GF-D8 (cell line): ENCODE measurements at places on chromosomes 2 and 18.

- DNase-seq: no peak
These were observed 3.8 kb downstream of the ANKRD12 start for GRCh38 chr18:9140381-9140780.

DNA sequence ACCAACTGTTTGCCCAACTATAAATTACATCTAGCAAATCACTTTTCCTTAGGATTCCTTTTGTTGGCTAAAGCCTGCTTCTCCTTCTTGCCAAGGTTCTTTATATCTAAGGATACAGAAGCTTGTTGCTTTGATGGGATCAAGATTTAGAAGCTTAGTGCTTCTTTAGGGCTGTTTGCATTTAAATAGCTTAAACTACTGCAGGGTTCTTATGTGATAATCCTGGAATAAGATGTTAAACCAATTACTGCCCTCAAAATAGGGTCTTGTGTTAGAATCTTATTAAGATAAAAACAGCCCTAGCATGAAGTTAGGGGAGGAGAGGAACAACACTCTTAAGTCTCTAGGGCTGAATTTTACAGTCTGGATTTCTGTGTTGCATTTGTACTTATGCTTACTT is 64.2 kb downstream of the KIF5C start:
- no peak for DNase-seq

GRCh38 chr18:1048032-1048431 is 143.4 kb downstream of the ADCYAP1 start:
- DNase-seq: no peak

DNA sequence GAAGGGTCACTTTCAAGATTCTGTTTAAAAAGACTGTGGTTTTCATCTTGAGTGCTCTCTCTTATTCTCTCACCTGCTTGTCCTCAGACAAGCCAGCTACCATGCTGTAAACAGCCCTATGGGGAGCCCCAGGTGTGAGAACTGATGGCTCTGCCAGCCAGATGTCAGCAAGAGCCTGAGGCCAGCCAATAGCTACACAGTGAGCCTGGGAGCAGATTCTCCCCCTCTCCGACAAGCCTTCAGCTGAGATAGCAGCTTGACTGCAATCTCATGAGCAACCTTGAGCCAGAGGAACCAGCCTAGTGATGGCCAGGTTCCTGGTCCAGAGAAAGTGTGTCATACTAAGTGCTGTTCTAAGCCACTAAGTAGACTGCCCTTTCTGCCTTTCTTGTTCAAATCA is 272.1 kb downstream of the NAPG start:
- no peak for DNase-seq

DNA sequence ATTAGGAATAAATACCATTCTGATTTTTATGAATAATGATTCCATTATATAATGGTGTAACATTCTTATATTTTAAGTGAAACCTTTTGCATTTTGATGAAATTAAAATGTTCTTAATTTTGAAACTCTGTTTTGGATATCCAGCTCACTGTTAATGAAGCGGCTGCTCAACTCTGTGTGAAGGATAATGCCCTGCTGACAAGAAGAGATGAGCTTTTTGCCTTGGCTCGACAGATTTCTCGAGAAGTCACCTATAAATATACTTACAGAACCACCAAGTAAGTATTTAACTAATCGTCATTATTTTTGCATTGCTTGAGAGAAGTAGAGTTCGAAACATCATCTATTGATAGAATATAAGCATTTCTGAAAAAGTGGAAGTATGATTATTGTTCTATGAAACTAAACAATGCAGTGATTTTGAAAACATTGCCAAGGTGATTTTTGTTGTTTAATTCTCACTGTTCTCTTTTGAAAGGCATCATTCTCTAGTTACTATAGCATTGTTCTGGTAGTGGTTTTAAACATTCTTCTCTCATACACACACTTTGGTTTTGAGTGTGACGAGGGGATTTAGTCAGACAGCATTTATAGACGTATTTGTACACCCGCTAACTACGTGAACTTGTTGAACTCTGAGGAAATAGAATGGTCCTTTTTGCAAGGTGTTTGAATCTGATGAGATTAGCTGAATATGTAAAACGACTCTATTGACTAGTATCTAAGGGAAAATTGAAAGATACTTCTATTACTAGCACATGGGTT is 21.5 kb downstream of the NAB1 start:
- DNase-seq: no peak

- DNase-seq: no peak
These were observed 34.2 kb downstream of the SPATS2L start for GRCh38 chr2:200340508-200341224.

GRCh38 chr18:28767727-28768211 is 590.8 kb upstream of the CDH2 start:
- DNase-seq: no peak

DNA sequence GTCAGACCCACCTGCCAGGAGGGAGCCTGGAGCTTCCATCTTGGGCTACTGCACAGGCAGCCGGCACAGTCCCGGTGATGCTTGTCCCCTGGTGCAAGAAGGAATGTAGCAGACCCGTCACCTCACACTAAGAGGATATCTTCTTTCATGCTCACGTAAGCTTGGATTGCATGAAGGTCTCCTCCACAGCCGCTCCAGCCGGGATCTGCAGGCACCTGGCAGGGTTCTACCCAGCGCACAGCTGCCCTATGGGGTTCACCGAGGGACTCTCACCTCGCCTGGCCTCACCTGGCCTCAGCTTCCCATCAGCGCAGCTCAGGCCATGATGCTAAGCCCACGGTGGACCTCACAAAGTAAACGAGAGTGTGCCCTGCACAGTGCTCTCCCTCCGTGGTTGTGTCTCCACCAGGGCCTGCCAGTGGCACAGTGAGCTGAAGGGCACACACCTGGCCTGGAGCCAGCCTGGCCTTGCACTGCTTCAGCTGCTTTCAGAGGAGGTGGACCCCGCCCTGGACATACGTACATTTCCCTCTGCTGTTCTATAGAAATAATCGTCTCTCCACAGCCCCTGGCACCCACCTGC is 239.1 kb downstream of the SEPTIN10 start:
- no peak for DNase-seq

GRCh38 chr2:210198326-210198725 is 26.9 kb downstream of the ACADL start:
- no peak for DNase-seq

GRCh38 chr2:43482961-43483360 is 112.9 kb downstream of the THADA start:
- no peak for DNase-seq

DNA sequence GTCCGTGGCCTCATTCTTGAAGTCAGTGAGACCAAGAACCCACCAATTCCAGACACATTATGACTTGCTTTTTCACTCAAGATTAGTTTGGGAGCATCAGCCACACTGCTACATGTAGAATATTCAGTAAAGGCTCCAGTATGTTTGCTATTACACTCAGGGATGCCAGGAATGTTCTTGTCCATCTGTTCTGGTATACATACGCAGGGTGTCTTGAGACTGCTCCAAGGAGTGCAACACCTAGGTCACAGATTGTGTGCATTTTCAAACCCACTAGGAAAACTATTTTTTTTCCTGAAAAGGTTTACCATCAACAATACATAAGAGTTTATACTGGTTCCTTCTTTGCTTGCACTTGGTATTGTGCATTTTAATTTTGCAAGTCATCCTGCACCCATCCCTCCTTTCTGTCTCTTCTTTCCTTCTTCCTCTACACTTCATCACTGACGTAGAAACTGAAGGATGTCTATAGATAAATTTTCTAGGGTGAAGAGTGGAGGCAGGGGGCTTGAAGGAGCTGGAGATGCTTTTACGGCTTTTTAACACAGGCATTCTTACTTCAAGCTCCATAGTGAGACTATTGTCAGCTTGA is 35.3 kb upstream of the MAP2 start:
- no peak for DNase-seq

DNA sequence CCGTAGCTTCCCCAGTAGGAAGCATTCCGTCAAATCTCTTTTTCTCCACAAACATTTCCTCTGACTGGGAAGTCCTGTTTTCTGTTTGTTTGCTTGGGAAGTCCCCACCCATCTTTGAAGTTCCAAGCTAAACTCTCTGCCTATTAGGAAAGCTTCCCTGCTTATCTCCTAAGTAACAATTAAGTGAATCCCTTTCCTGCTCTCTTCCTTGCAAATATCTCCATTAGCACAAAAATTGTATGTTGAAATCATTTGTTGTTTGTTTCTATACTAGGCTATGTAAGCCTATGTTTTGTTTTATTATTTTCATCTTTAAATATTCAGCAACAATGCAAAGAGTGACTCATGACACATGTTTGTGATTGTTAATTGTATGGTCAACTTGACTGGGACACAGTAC is 812.6 kb upstream of the LRATD1 start:
- no peak for DNase-seq

- no peak for DNase-seq
These were observed 95.3 kb upstream of the BZW1 start for GRCh38 chr2:200716386-200716785.
